ENCODE measurements at places on chromosomes 5 and 9. TPM values are rescaled to one million over a fixed set of nuclear protein-coding genes. Genes with fewer than 3 reads are reported as not detected.

- no peak for DNase-seq
Observed at GRCh38 chr5:159033351-159033657, 66.4 kb downstream of the EBF1 start.

- DNase-seq = no peak
Observed at GRCh38 chr5:149999866-150000255, 593 bp downstream of the TIGD6 start.

The ACOT12 gene
- total RNA-seq = not detected

DNA sequence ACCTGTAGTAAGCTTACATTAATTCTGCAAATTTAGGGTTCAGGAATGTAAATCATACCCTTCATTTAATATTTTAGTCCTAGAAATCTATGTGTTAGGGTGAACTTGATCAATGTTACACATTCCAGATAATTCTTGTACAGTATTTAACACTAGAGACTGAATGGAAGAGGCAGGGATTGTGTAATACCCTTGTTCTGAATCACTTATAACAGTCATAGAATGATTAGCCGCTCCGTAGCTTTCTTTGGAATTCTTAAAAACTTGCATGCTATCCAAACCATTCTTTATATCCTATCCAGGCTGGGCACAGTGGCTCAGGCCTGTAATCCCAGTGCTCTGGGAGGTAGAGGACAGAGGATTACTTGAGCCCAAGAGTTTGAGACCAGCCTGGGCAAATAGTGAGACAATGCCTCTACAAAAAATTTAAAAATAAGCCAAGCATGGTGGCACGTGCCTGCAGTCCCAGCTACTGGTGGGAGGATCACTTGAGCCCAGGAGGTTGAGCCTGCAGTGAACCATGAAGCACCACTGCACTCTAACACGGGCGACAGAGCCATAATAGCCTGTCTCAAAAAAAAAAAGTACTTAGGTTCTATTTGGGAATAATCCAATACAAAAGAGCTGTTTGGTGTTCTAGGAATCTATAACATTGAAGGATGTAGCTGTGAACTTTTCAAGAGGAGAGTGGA is 8.3 kb downstream of the ZNF483 start:
- peak; percentile 48 for DNase-seq

GRCh38 chr9:91425271-91425670 is 1.6 kb upstream of the NFIL3 start:
- DNase-seq = no peak

DNA sequence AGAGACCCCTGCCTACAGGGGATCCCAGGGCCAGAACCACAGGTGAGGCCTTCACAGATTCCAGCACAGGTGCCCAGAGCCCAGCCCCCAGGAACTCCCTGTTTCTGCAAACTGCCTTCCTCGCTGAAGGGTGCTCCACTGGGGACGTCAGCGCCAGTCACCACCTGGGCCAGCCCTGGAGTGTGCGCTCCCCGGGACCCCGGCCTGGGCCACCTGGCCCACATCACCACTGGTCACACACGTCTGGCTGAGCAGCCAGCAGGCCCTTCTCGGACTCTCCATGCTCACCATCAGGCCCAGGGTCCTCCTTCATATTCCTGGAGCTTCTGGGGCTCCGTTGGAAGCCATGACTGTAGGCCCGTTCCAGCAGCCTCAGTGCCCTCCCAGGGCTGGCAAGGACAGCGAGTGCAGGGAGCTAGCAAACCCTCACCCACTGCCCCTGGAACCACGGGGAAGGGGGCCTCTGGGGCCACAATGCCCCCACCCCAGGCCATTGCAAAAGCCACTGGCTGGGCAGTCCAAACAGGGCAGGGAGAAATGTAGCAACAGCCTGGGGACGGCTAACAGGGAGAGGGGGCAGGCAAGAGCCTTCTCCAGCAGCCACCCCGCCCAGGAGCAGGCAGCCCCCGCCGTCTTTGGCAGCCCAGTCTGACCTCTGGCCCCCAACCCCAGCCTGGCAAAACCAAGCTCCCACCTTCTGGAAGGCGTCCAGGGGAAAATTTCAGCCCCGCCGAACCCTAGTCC is 1.3 kb downstream of the AGPAT2 start:
- DNase-seq = no peak

DNA sequence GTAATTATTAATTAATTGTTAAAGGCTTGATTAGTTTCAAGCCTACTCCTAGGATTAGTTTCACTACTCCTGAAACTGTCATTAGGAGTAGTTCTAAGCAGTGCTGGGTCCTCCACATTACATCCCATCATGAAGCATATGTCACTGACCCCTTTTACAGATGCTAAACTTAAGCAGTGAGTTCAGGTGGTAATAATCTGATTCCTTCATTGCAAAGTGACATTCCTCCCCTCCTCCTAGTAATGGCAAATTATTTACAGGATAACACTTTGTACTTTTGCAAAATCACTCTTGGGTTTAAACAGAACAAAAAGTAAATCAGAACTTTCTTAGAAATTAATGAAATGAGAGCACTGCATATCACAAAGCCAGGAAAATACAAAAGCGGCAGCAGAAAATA is 52.4 kb downstream of the BAAT start:
- no peak for DNase-seq

DNA sequence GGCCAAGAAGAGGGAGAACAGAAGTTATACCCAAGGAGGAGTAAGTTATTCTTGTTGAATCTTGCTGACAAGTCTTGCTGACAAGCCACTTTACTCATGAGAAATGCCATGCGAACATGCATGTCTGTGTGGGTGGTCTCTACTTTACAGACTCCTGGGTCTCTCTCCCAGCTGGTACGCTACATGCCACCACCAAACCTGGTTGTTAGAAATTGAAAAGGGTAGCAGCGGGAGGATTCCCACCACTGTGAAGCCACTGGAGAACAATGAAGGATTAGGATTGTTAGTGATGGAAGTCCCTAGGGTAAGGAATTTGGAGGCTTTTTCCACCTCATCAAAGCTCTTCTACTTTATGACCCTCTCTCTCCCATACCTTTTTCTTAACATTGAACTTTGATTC is 53.6 kb upstream of the GABRB2 start:
- DNase-seq = no peak

DNA sequence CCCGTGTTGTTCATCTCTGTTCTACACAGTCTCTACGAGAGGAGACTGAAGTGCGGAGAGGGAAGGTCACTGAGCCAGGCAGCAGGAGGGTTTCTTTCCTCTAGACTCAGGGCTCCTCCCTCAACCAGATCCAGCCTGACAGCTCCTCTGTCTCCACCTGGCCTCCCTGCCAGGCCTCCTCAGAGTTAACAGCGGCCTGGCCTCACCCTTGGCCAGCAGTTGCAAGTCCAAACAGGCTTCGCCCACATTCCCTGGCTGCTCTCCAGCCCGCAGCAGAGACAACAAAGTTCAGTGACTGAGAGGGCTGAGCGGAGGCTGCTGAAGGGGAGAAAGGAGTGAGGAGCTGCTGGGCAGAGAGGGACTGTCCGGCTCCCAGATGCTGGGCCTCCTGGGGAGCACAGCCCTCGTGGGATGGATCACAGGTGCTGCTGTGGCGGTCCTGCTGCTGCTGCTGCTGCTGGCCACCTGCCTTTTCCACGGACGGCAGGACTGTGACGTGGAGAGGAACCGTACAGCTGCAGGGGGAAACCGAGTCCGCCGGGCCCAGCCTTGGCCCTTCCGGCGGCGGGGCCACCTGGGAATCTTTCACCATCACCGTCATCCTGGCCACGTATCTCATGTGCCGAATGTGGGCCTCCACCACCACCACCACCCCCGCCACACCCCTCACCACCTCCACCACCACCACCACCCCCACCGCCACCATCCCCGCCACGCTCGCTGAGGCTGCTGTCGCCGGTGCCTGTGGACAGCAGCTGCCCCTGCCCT is at the start of gene HRCT1:
HRCT1 (plus strand) TSS at position 291 of the 768 bp plus-strand sequence; CDS start at position 377, 86 bp downstream.
- DNase-seq = peak; percentile 66

GRCh38 chr9:6896562-6896961 is 138.8 kb downstream of the KDM4C start:
- no peak for DNase-seq

DNA sequence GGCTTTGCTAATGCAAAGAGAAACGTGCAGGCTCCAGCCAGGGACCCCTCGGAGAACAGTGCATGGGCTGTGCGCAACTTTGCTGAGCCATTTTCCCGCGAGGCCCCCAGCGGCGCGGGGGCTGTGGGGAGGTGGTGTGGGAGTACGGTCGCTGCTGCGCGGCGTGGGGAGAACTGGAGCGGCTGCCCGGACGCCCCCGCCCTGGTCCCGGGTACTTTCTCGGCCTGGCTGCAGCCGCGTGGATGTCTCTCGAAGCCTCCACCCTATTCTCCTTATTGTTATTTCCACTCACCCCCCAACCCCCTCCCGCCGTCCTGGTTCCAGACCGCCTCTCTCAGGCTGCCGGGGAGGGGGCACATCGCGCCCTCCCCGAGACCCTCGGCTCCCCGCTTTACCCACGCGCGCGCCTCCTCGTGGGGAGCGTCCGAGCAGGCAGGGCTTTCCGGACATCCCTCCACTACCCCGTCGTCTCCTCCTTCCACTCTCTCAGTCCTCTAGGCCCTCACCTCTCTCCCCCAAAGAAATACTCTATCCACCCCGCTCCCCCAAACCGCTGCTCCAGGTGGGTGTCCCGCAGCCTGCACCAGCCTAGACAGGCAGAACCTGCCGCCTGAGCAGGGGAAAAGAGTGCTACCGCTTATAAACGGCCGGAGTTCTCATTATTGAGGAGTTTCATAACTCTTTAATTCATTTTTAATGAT is 68.6 kb upstream of the TBCA start:
- no peak for DNase-seq

- no peak for DNase-seq
Observed at GRCh38 chr5:137352095-137352494, 147.0 kb downstream of the SPOCK1 start.

The MAML1 gene
- 24.3 TPM for total RNA-seq

DNA sequence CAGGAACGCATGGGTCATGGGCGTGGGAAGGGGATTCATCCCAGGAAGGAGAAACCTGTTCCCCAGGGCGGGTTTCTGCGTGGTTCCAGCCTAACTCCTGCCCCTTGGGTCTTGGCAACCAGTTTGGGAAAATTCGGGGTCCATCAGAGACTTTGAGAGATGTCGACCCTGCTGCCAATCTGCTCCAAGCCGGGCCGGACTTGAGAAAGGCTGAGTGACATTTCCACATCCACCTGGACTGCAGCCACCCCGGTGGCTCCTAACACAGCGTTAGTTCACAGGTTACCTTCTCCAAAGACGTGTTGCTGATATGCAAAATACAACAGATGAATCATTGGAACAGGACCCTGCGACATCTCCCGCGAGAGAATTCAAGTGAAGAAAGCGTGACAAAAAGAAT is 627.2 kb downstream of the IRX1 start:
- DNase-seq = no peak

GRCh38 chr9:119763260-119763659 is 394.0 kb upstream of the BRINP1 start:
- no peak for DNase-seq

DNA sequence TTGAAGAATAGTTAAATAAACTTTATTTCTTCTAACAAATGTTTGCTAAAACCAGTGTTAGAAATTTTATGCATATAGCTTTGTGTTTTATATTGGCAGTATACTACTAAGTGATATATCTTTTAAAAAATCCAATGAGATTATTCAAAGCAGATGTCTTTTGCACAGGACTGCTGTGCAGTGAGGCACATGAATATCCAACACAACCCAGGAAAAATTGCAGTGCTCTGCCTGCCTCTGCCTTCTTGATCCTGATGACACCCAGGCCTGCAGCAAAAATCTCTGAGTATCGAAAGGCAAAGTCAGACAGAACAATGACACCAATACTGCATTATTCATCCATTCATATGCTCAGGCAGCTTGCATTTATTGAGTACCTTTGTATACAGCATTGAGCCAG is 1076.5 kb upstream of the ARRDC3 start:
- DNase-seq = no peak

The FAM153A gene
- 0.12 TPM for total RNA-seq

All from epithelial cell of proximal tubule (primary cell).